Stimulated activated CD8-positive, alpha-beta memory T cell treated with anti-CD3 and anti-CD28 coated beads, Interleukin-7, amount 100 ng/mL, for 1 hour (primary cell): ENCODE measurements at places on chromosomes 1 and 21.

DNA sequence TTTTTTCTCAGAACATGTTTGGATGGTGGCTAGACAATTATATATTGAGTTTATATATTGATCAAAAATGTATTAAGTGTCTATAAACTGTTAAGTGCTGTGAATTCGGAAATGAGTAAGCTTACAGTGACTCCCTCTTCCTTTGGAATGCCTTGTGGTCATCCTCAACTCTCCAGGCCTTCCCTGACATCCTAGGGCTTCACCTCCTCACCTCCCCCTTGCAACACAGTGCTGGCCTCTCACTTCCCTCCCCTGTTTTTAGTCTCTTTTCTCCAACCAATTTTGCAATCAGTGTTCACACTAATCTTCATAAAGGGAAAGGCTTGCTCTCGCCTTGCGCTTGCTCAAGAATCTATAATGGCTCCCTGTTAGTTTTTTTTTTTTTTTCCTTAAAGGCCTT is 95.1 kb upstream of the C1orf21 start:
- DNase-seq = no peak

DNA sequence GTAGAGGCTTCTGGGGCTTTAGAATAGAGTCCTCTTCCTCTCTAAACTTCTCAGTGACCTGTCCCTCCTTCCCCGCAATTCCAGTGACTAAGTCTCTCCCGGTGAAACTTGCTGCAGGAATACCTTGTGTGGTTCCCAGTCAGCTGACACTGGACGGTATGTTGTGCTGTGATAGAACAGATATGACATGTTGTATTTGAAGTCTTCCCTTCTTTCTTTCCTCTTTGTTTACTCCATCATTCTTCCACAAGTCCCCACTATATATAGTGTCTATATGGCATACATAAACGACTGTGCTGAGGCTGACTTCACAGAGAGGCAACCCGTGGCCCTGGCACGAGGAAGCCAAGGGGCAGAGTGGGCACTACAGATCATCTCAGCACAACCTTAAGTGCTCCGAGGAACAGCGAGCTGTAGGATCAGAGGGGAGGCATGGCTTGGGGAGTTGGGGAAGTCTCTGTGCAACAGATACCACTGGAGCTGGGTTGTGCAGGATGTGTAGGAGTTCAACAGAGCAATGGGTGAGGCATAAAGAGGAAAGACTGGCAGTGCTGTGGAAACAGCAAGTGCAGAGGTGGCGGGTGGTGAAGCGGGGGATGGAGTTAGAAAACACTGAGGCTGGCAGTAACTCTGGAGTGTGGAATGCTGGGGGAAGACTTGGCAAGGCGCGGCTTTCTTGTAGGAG is 237.8 kb downstream of the TRABD2B start:
- DNase-seq = no peak

DNA sequence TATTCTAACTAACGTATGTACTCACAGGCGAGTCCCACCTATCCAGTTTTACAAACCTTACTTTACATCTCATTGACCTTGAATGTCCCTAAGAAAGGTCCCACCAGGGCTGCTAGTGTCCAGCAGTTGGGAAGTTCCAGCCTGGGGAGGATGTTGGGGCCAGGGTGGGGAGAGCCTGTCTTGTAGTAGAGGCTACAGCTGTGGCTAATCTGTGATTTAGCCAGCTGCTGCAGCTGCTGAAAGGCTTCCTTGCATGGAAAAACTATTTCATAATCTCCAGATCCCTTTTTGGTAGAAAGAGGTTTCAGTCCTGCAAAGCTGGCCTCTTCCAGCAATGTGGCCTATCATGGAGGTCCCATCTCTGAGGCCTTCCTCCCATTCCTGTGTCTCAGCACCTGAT is 23.1 kb downstream of the TNN start:
- DNase-seq = no peak

GRCh38 chr1:24855474-24855873 is 74.6 kb downstream of the RUNX3 start:
- DNase-seq = no peak

- no peak for DNase-seq
These were observed 10.9 kb upstream of the CD5L start for GRCh38 chr1:157852476-157852875.

DNA sequence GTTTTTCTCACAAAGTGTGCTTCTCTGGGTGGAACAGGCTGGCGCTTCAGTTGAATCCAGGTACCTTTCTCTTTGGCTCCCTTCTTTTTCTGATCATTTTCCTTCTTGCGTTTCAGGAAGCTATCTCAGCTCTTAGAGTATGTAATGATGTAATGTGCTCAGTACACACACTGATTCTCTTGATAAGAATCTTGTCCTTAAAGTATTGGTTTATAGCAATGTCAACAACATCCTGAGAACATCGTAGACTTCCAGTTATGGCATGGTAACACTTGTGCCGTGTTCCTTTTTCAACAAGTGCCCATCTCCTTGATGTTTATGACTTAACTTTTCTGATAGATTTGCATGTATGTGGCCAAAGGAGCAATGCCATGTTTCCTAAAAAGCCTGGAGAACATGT is 11.7 kb upstream of the ABCD3 start:
- DNase-seq = no peak

GRCh38 chr1:24315391-24315790 is 3.8 kb upstream of the GRHL3 start:
- DNase-seq = no peak
